ENCODE measurements at places on chromosomes 2 and 18.

- no peak for DNase-seq
These were observed 2.9 kb downstream of the MALT1 start for GRCh38 chr18:58674159-58674558.

- DNase-seq = no peak
These were observed 195.4 kb upstream of the CWC22 start for GRCh38 chr2:180202467-180202951.

DNA sequence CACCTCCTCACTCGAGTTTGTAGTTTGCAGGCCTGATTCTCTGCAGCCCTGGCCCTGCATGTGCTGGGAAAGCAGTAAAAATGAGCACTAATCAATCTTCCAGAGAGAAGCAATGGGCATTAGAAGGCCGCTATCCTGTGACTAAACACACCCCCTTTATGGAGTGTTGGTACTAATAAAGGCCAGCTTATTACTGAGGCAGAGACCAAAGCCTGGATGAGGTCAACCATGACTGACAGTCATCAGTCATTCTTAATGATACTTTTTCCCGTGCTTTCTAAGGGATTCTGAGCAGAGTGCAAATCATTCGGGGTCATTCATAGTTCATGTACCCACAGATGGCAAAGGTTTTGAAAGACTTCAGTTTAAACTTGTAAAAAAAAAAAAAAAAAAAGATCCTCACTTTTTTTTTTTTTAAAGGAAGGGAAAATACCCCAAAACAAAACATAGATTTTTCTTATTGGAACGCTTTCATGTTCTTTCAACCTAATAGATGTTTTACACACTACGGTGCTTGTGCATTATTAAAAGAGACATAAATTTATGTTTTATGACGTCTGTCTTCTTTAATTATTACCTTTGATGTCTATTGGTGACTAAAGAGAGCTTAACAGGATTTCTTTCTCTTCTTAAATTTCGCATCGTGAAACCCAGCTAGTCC, 13.2 kb downstream of the TSHZ1 start:
- DNase-seq = no peak

DNA sequence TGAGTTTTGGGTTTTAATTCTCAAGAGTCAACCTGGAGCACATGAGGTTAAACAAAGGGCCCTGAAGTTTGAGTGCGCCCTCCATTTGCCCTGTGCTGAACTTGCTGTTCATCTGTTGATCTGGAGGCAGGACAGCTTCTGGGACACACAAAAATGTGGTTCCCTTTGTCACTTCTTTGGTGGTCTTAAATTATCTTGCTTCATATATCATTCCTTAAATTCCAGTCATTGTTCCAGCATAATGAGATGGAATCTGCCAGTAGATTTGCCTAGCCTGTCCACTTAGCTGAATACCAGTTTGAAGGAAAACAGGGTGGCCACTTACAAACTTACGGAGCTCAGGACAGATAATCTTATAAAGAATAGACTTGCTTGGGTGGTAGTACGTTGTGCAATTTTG, 916 bp downstream of the CETN1 start:
- no peak for DNase-seq

DNA sequence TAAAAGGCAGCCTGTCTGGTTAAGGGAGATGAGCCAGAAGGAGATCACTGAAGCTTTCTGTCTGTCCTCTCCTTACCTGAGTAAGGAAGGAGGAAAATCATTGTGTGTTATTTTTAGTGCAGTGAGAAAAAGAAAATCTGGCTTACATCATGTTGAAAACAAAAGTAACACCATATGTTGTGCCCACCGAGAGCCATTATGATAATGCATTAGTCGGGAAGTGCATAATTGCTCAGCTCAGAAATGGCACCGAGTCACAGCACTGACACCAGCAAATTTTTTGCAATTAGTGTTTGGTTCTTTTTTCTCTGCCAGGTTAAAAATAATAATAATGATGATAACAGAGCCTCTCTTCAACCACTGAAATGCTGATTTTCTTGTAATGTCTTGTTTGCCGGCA, 46.6 kb downstream of the HNMT start:
- DNase-seq = no peak

DNA sequence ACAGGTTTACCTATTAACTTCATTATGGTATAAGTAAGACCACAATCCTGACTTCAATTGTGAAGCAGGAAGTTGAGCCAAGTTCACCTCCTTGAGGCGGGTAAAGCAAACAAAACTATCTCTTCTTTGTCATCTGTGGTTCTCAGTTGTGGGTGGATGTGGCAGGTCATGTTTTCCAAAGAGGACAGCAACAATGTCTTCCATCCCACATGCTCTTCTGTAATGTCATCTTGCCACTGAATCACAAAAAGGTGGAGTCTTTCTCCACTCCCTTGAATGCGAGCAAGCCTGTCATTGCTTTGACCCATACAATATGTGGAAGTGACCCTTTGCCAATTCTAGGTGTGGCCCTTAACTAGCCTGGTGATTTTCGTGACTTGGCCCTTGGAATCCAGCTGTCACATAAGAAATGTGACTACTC, 98.7 kb downstream of the GRB14 start:
- no peak for DNase-seq

DNA sequence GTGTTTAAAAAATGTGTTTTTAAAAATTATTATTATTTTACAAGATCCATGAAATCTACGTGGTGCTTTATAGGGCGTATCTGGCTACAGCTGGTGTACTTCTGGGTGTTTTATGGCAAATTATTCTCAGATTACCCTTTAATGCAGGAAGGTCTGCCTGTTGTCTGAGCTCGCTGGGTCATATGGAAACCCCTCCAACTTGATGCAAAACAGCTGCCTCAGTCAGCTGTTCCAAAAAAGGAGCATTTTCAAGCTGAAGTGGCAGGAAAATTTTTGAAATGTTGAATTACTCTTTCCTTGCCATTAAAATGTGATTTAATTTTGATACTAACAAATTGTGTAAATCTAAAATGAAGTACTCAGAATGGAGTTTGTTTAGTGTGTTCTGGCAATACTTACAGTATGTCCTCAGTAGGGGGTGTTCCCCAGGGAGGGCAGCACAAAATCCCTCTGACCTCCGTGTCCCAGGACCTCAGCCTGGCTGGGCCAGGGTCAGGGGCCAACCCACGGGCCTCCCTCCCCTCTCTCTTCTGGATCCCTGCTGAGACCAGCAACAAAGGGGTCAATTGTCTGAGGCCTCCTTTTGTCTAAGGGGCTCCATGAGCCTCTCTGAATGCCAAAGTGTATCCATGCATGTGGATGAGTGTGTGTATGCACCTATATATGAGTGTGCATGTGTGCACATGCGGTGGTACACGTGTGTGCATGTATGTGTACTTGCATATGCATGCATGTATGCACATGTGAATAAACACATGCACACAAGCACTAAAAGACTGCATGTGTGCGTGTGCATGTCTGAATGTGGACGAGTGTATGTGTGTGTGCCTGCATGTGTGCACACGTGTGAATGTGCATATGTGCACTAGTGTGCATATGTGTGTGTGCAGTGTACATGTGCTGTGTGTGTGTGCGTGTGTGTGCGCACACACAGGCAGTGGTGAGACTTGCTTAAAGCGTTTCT, 105.4 kb downstream of the ACOXL start:
- DNase-seq = no peak

DNA sequence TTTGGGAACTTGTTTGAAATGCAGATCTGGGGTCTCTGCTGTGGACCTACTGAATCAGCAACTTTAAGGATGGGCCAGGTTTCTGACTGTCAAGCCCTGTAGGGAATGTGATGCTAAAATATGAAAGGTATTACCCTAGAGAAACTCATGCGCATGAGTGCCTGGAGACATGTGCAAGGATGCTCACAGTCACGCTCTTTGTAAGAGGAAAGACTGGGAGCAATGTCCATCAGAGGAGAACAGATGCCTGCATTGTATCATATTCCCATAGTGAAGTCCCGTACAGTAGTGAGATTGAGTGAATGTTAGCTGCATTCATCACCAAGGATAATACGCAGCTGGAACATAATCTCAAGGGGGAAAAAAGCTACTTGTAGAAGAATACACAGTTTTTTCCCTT, 14.1 kb downstream of the ZNF407 start:
- DNase-seq = no peak
